ENCODE measurements at places on chromosomes 5 and 9. TPM values are rescaled to one million over a fixed set of nuclear protein-coding genes. Genes with fewer than 3 reads are reported as not detected.

The CDH9 gene
- not detected for total RNA-seq

The CCNI2 gene
- not detected for total RNA-seq

The TYRP1 gene
- not detected for total RNA-seq

The GBGT1 gene
- 0.35 TPM for total RNA-seq

The GPR150 gene
- total RNA-seq: 0.50 TPM

The AGXT2 gene
- not detected for total RNA-seq

The SLC28A3 gene
- 0.94 TPM for total RNA-seq

The OMD gene
- total RNA-seq: not detected

The RNF208 gene
- not detected for total RNA-seq

The MEGF9 gene
- 31.5 TPM for total RNA-seq

The EGR1 gene
- total RNA-seq: 12.7 TPM

The SAXO1 gene
- total RNA-seq: not detected

The IL3 gene
- total RNA-seq: not detected

The HMGCR gene
- total RNA-seq: 106 TPM

The TLX3 gene
- not detected for total RNA-seq

The DOCK2 gene
- total RNA-seq: 0.78 TPM

The N4BP3 gene
- 0.67 TPM for total RNA-seq

The FBP1 gene
- not detected for total RNA-seq

The S100Z gene
- total RNA-seq: not detected

The PRRC2B gene
- 170 TPM for total RNA-seq

The BAAT gene
- total RNA-seq: not detected

The CDKN2B gene
- total RNA-seq: 35.4 TPM

The GRIN1 gene
- under 0.01 TPM for total RNA-seq

Measured in mammary epithelial cell (primary cell).